ENCODE measurements at places on chromosomes 3 and 15.

DNA sequence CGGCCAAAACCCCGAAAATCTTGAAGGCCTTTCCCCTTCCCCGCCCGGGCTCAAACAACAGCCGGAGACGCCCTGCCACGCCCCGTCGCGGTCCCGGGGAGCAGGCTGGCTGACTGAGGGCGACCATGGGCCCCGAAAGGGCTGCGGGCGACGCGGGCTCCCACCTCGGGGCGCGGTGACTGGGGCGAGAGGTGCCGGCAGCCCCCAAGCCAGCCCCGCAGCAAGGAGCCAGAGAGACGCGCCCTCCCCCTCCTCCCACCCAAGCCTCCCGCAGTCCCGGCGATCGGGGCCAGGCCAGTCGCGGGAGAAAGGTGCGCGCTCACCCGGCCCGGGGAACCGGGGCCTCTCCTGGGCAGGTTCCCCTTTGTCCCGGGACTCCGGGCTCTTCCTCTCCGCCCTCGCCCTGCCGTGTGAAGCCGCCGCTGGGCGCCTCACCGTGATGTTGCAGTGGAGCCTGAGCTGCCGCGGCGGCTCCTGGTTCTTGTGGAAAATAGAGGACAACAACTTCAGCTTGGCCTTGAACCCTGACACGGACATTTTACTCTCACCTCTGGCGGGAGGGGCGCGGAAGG lies 30.6 kb upstream of the ZSCAN2 start:
- no peak for DNase-seq

- DNase-seq: no peak
Observed at GRCh38 chr15:84826369-84826823, 9.2 kb downstream of the ALPK3 start.

GRCh38 chr3:53221827-53222182 lies 34.0 kb downstream of the TKT start:
- DNase-seq: no peak

- DNase-seq: no peak
Observed at GRCh38 chr3:47310391-47310790, 27.6 kb downstream of the KLHL18 start.

DNA sequence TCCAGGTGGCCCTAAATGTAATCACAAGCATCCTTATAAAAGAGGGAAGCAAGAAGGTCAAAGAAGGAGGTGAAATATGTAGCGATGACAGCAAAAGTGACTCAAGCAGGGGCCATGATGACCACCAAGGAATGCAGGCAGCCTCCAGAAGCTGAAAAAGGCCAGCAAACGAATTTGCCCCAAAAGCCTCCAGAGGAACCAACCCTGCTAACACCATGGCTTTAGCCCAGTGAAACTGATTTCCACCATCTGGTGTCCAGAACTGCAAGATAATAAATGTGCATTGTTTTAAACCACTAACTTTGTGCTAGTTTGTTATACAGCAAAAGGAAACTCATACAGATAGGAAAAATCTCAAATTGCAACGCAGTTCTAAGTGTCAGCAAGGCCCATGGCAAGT lies 23.0 kb upstream of the RBSN start:
- DNase-seq: no peak

DNA sequence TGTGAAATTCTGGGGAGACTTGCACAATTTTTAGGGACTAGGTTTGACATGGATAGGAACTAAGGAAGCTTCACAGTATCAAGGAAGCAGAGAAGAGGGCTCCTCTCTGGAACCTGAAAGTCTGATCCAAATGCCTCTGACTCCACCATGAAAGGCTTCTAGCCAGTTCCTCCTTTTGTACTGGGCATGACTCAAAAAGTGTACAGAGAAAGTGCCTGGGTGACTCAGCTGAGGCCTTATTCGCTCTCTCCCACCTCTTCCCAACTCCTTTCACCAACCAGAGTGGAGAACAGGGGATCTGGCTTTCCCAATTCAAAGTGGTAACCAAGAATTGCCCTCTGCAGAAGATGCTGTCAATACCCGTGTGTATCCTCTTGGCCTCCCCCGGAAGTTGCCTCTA lies 342.9 kb upstream of the PROK2 start:
- no peak for DNase-seq

- no peak for DNase-seq
Observed at GRCh38 chr3:535566-536416, 339.2 kb downstream of the CHL1 start.

DNA sequence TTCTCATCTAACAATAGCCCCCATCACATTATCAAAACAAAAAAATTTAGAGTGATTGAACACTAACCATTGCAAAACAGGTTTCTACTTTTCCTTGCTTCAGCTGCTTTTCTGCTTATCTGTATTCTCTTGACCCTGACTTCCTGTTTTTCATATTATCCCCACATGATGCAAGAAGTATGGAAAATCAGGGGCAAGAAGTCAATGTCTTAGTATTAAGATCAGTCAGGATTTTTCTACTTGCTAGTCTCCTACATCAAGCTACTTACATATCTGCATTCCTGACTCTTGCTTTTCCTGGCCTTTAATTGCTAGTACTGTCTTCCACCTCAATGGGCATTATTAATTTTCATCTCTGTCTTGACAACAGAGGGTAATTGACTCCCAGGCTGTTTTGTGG lies 300.2 kb downstream of the OTOL1 start:
- no peak for DNase-seq

GRCh38 chr15:101170568-101171350 lies 81.1 kb downstream of the CHSY1 start:
- no peak for DNase-seq

- DNase-seq: no peak
Observed at GRCh38 chr3:3853544-3853943, 54.3 kb downstream of the LRRN1 start.

- DNase-seq: no peak
Observed at GRCh38 chr3:53464424-53464823, 30.0 kb upstream of the CACNA1D start.

- DNase-seq: no peak
Observed at GRCh38 chr15:45572617-45573016, 14.6 kb upstream of the BLOC1S6 start.

- DNase-seq: no peak
Observed at GRCh38 chr3:37916685-37917084, 55.0 kb downstream of the CTDSPL start.

- DNase-seq: no peak
Observed at GRCh38 chr3:14391033-14391432, 11.4 kb upstream of the SLC6A6 start.

DNA sequence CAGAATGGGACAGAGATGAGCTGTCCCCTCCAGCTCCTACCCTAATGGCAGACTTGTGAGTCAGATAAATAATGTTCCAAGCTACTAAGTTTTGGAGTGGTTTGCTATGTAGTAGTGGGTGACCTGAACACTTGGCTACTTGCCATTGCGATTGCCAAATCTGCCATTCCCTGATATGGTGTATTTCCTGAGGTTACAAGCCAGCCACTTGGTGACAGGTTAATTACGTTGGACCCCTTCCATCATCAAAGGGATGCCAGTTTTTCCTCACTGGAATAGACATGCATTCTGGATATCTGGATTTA lies 33.6 kb downstream of the MORF4L1 start:
- DNase-seq: no peak

GRCh38 chr3:126706631-126707030 lies 2.6 kb downstream of the CHCHD6 start:
- DNase-seq: no peak

GRCh38 chr15:98866511-98866910 lies 141.1 kb downstream of the PGPEP1L start:
- DNase-seq: no peak

DNA sequence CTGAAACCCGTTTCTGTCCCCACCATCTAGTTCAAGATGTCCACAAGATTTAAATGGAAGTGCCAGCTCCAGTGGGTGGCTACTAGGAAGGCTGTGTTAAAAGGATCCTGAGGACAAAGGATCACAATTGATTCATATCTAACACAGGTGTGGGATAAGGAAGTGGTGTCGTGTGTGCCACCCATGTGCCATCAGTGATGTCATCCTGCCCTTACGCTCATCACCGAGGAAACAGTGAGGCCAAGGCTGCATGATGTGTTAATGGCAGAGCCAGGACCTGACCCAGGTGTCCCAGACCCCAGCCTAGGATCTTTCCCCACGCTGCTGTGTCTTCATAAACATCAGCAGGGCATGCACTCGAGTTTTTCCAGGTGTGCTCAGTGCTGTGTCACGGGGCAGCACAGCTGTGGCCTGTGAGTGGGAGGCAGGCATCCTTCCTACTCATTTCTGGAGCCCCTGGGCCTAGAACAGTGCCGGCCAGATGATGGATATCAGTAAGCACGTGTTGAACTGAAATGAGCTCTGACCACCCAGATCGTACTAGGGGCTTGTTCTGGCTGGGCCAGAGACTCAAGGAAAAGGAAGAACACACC lies 10.6 kb upstream of the TGM5 start:
- DNase-seq: no peak

- peak; percentile 25 for DNase-seq
Observed at GRCh38 chr15:51782357-51782896, 31.0 kb downstream of the TMOD2 start.

GRCh38 chr3:183386651-183387050 lies 41.8 kb downstream of the MCF2L2 start:
- no peak for DNase-seq

GRCh38 chr3:77204788-77205187 lies 164.9 kb downstream of the ROBO2 start:
- DNase-seq: no peak

DNA sequence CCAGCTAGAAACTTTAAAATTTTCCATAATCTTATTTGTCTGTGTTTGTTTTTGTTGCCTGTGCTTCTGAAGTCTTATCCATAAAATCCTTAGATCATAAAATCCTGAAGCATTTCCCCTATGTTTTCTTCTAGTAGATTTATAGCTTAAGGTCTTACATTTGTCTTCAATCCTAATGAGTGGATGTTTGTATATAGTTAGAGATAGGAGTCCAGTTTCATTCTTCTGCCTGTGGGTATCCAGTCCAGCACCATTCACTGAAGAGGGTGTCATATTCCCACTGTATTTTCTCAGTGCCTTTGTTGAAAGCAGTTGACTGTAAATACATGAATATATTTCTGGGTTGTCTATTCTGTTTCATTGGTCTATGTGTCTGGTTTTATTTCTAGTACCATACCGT lies 44.8 kb upstream of the SPSB4 start:
- DNase-seq: no peak

DNA sequence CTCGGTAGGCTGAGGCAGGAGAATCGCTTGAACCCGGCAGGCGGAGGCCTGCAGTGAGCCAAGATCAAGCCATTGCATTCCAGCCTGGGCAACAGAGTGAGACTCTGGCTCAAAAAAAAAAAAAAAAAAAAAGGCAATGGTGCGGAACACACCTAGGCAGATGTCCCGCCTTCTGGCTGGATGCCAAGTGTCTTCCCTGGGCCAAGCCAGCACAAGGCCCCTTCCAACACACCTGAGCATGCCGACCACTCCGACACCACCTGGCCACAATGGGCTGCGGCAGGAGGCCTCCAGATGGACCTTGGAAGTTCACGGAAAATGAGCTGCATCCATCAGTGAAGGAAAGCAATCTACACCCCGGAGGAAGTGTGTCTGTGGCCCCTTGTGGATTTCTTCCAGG lies 19.0 kb downstream of the NUP210 start:
- DNase-seq: no peak

DNA sequence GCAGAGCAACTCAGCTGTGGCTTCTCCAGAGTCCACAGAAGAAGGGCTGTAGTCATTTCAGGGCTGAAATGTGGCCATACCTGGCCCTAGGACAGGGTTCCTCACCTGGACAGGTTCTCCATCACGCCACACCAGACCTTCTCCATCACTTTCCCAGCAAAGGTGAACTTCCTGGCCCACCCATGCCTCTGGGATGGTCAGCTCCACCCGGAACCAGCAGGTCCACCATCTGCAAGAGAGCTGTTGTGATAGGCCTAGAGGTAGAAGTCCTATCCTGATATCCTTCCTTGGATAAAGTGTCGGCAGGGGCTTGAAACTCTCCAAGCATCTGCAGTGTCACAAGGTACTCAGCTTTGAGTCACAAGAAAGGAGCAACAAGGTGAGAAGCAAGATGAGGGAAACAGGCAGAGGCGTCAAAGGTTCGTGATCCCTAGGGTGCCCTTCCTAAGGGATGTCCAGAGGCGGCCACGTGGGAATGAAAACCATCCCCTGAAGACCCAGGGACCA lies 948 bp downstream of the MAN2C1 start:
- DNase-seq: no peak

DNA sequence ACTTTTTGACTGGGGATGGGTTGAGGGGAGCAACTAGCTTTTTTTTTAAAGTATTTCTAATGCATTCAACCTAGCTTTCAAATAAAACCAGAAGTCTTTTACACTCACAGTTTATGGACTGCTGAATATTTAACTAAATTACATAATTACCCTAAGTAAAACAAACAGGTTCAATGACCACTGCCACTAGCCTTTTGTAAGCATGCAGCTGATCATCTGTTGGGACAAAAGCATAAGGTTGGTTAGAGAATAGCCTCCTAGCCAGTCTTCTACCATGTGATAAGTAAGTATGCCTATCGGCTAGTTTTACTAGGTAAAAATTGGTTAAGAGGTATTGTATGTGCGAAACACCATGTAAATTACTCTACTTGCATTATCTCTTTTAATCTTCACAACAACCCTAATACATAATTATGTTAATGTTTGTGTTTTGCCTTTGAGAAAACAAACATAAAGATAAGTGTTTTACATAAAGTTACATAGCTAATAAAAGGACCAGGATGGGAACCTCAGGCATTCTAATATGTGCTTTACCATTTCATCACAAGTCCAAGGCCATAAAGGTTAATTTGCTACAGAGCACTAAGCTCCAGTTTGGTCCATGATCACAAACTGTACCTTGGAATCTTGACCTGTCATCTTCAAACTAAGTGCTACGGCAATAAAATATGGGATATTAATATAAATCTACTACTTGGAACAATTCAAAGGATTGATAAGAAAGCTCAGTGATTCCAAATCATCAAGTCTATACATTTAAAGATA lies 13.2 kb downstream of the PFN2 start:
- no peak for DNase-seq

DNA sequence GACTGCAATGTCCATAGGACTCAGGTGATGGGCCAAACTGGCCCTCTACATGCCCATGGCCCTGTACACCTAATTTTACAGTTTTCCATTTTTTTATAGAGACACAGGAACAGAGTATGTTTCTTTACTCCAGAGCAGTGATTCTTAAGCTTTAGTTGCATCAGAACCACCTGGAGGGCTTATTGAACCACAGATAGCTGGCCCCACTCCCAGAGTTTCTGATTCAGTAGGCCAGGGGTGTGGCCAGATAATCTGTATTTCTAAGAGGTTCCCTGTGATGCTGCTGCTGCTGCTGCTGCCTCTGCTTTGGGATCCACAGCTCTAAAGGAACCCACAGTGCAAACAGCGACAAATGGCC lies 5.1 kb downstream of the RBP1 start:
- DNase-seq: peak; percentile 83

DNA sequence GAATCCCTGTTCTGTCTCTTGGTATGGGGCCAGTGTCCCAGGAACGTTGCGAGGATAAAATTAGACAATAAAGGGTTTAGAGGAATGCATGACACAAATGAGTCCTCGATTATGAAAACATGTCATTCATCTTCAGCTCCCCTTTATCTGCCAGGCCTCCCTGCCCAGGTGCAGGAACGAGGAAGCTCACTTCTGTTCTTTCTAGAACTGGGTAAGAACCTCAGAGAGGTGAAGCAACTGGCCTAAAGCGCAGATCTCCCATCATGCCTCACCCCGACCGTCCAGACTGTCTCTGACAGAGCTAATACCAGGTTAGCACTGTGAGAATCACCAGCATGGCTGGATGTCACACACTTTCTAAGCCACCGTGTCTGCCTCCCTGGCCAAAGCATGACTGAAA lies 1.5 kb upstream of the ITIH1 start:
- DNase-seq: no peak

Measured in NCI-H524 treated with DMSO at 0.1 percent for 48 hours (cell line).